ENCODE measurements at places on chromosomes 7 and 10. TPM values are rescaled to one million over a fixed set of nuclear protein-coding genes. Genes with fewer than 3 reads are reported as not detected.

The INPP5F gene
- polyA plus RNA-seq = 5.5 TPM

GRCh38 chr7:36637417-36637816, 86.9 kb downstream of the AOAH start:
- no peak for DNase-seq

The LFNG gene
- polyA plus RNA-seq = 0.09 TPM

The DNAH11 gene
- polyA plus RNA-seq = not detected

The ATG9B gene
- 16.9 TPM for polyA plus RNA-seq

DNA sequence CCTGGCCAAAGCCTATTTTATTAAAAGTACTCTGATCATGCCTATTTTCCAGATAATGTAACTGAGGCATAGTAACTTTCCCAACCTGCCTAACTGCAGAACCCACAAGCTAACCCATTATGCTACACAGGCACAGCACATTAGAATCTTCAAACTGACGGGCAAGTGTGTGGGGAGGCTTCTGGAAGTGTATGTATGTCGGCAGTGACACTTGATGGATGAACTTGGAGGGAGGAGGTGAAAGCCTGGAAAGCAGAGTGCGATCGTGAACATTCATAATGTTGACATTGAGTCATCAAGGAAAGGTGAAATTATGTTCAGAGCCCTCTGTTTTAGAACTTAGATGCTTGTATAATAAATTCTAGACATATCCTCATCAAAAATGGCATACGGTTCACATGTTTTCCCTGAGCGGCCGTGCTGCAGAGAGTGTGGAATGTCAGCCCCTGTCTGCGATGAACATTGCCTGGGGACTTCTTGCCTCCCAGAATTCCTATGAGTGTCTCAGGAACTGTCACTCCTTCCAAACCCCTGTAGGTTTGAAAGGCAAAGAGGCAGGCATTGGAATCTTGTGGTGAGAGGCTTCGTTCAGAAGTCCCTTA, 102.4 kb downstream of the SLIT1 start:
- DNase-seq = no peak

DNA sequence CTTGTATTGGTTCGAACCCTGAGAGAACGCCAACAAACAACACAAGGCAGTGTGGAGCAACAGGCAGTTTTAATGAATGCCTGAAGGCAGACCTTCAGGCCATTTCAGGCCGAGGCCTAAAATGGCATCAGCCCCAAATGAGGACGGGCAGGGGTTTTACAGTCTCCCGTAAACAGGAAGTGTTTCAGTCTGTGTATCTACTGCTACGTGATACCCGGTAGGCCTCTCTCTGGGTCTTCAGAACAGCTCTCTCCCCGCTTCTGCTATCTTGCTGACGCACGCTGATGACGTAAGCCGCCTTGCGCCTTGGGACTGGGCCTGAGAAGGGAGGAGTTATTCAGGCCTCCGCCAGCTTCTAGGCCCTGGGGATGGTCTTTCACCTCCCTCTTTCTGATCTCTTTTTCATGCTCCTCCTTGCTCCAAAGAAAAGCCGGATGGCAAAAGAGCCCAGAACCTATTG, 67.7 kb downstream of the ST8SIA6 start:
- DNase-seq = no peak

The MET gene
- polyA plus RNA-seq = not detected

DNA sequence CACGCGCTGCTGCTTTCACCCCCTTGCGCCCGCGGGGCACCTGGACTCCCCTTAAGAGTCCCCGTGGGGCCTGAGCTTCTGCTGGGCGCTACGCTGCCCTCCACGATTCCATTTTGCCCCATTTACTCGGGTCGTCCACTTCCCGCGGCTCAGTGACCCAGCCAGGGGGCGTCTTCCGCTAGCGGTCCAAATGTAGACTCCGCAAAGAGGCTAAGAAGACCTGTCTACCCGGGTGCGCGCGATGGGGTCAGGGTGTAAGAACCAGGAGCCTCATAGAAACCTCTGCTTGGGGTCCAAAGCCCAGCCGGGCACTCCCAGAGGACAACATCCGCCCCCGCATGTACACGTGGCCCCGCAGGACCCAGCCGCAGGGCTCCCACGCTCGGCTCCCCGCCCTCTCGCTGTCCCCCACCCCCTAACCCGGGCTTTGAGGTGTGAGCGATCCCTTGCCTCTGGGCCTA, 5.2 kb upstream of the HMX2 start:
- DNase-seq = no peak

GRCh38 chr10:107152087-107152486, 12.4 kb downstream of the SORCS1 start:
- DNase-seq = no peak
